Activated naive CD4-positive, alpha-beta T cell treated with Interleukin-2 at 50 U/mL for 16 hours (primary cell): ENCODE measurements at places on chromosomes 6 and 20.

DNA sequence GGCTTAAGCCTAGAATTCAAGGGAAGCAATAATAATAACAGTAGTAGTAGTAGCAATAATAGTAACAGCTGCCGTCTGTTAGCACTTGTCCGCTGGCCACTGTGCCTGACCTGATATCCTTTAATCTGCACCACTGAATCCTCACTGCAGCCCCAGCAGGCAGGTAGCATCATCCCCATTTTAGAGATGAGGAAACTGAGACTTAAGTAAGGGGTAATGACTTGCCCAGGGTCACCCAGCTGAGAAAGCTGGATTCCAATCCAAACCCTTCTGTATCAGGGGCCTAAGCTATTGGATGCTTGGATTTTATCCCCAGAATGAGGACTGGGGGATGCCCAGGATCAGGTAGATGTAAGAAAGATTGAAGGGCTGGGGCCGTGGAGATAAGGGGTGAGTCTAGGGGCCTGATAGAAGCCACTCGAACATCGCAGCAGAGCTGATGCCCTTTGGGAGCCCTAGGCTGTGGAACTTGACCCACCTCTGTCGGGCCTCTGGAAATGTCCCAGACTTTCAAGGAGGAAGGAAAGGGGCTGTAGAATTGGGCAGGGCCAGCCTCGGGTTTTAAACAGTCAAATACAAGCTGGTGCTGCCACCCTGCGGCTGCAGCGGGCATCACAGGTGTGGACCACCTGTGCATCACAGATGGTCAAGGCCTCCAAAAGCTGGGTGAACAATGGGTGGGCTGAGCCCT lies 102.1 kb upstream of the MYL9 start:
- peak; percentile 66 for DNase-seq

DNA sequence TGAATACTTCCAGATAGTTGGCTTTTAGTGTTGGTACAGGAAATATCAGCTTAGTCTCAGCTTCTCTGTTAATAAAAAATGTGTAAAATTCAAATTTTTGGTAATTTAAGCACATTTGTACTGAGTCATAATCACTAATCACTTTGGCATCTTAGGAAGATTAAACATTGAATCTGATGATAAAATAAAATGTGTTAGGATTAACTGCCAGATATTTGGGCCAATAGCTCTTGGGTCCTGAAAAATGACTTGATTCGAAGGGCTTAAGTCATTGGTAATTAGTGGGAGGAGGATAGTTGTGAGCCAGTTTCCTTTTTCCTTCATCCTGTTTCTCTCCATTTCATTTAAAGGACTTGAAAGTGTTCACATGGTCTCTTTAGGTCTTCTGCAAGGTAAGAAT lies 426.1 kb downstream of the RFPL4B start:
- no peak for DNase-seq

DNA sequence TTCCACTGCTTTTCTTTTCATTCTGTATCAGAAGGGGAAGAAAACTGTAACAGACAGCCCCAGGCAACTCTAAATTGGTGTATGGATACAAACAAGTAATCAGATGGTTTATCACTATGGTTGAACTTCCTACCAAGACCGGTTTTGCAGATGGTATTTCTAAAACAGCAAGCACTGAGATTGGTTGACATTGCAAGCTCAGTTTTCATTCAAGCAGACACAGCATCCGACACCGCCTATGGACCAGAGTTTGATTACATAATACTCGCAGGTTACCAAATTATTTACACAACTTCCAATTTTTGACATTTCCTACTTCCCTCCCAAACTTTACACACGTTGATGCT lies 209.9 kb downstream of the ALDH8A1 start:
- DNase-seq = no peak

DNA sequence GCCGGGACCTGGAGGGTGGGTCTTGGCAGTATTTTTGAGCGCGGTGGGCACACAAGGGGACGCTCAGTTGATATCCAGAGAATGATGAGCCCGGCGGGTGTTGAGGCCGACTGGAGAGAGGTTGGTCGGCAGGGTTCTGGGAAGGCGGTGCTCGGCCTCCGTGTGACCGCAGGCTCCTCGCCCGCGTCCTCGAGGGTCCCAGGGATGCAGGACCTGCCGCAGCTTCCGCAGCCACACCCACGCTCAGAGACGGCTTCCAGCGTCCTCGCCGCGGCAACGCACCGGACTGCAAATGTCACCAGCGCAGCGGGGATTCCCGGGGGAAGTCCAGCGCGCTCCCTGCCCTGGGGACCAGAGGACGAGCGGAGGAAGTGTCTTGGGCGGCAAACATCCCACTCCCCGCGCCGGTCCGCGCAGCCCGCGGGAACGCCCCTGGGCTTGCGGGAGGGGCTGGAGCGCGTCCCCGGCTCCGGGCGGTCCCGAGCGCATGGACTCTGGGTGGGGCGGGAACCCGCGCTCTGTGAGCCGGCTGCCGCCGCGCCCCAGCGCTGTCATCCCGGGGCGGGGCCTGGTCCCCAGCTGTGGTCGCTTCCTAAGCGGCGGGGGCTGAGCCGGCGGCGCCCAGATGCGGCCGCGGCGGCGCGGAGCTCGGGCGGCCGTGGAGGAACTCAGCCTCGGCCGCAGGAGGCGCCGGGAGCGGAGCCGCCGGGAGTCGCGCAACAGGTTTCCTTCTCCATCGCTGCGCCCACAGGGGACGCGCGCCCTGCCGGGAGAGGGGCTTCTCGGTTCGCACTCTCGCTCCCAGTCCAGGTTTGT lies at the start of gene STX11:
Gene STX11, plus strand, starts transcription at position 624 of the 816 bp plus-strand sequence. CDS start 36,111 bp downstream, outside the sequence.
- peak; percentile 80 for DNase-seq

GRCh38 chr20:17654649-17655285 lies 27.3 kb downstream of the RRBP1 start:
- peak; percentile 11 for DNase-seq

DNA sequence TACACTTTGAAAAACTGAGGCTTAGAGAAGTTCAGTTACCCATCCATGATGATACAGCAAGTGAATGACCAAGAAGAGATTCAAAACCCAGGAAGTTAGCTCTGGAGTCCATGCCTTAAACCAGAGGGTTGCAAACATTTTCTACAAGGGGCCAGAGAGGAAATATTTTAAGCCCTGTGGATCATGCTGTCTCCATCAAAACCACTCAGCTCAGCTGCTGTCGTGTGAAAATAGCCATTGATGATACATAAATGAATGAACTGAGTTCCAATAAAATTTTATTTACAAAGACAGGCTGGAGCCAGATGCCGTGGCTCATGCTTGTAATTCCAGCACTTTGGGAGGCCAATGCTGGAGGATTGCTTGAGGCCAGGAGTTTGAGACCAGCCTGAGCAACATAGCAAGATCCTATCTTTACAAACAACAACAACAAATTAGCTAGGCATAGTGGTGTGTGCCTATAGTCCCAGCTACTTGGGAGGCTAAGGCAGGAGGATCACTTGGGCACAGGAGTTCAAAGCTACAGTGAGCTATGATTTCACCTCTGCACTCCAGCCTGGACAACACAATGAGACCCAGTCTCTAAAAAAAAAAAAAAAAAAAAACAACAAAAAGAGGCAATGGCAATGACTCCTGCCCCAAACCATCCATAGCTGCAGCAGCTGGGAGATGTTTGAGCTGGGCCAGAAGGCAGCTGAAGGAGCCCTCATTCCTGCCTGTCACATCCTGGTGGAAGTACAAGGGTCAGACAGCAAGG lies 44.1 kb upstream of the RIN2 start:
- DNase-seq = no peak

GRCh38 chr6:3001773-3002293 lies 2.1 kb downstream of the NQO2 start:
- DNase-seq = peak; percentile 13

GRCh38 chr6:11699576-11699975 lies 79.0 kb downstream of the ADTRP start:
- DNase-seq = no peak
